ENCODE measurements at places on chromosomes 12 and 14.
A peak's percentile ranks its signal among the peaks of the same experiment; 100 is the strongest.

DNA sequence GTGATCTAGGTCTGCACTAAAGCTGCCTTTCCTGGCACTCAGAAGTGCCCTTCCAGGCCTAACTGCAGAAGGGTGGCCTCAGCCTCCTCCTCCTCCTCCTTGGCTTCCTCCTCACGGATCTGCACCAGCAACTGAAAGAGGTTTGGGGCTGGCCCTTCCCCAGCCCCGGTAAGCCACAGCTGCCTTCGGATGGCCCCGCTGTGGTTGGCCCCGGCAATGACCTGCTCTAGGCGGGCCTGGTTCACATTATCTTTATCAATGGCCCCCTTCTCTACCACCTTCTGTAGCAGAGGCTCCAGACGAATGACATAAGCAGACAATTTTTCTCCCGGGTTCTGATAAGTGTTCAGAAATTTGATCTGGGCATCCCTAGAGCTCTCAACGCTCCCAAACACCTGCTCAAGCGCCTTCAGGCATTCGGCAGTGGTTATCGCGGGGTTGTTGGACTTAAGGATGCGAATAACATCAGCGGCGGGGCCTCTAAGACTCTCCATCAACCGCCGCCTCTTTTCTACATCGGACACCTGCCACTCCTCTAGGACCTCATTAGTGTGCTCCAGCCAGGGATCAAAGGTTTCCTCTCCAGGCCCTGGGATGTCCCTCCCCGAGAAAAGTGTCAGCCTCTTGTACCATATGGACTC is 1.5 kb downstream of the PNMA1 start:
- DNase-seq: no peak

GRCh38 chr12:86774841-86775388 is 518.7 kb upstream of the MGAT4C start:
- DNase-seq: no peak

DNA sequence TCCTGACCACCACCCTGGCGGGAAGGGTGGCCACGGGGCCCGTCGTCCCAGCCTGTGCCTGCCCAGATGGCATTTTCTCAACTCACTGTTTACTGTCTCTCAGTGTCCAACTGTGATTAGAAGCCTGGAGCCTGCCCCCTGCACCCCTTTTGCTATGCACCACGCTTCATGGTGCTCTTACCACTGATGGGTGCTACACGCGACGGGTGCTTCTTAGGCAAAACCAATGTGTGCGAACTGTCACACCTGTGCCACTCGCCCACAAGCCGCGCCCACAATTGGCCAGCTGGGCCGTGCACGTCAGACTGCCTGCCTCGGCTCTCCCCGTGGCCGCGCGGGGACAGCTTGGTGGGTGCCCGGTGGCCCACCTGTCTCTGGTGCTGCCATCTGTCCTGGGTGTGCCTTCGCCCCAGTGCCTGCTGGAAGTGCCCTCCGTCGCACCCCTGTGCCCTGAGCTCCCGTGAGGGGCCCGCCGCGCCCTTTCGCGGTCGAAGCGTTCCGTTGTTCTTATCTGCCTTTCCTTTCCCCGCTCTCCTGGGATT is 15.1 kb upstream of the AMN start:
- DNase-seq: no peak

DNA sequence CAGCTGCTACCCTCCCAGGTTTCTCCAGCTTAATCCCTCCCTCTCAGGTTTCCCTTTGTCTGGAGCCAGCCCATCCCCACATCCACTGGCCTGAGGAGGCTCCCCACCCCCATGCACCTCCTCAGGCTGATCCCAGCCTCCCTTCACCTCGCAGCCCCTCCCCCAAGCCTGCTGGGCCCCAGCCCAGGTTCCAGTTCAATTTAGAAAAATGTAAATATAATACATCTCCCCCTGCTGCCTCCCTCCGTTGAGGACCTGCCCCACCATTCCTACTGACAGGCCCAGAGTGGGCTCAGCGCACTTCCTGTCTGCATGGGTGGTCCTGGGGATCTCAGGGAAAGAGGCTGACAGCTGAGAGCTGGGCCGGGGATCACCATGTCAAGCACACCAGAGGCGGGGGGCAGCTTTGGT is 155.8 kb downstream of the NTF3 start:
- no peak for DNase-seq

- no peak for DNase-seq
Measured at GRCh38 chr12:6676962-6677361, 12.2 kb downstream of the ZNF384 start.

DNA sequence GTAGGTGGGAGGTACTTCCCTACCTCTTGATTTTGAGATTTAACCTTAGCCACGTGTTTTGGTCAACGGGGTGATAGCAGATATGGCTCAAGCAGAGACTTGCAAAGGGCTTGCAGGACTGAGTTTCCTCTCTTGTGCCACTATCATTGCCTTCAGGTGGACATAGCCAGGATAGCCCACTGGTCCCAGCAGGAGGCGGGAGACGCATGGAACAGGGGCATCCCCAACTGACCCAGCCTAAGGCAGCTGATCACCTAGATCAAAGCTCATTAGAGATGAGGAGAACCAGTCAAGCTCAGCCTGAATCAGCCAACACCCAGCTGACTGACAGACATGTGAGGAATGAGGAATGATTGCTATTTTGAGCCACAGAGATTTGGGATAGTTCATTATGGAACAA is 49.6 kb downstream of the CALM1 start:
- no peak for DNase-seq

DNA sequence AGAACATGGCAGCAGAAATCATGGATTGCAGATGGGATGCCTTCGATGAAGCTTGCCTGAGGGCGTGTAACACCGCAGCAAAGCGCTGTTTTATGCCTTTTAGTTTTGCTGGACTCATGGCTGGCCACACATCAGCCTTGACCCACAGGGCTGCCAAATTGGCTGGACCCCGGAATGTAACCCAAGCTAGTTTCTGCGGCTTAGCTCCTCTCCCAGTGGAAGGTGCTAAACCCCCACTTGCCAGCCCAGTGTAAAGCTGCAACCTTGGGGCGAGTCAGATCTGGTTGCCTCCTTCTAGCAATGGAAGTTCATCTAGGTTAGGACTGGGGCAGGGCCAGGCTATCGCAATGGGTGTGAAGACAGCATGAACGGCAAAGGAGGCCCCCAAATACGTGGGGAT is 38.3 kb downstream of the MEG3 start:
- no peak for DNase-seq

DNA sequence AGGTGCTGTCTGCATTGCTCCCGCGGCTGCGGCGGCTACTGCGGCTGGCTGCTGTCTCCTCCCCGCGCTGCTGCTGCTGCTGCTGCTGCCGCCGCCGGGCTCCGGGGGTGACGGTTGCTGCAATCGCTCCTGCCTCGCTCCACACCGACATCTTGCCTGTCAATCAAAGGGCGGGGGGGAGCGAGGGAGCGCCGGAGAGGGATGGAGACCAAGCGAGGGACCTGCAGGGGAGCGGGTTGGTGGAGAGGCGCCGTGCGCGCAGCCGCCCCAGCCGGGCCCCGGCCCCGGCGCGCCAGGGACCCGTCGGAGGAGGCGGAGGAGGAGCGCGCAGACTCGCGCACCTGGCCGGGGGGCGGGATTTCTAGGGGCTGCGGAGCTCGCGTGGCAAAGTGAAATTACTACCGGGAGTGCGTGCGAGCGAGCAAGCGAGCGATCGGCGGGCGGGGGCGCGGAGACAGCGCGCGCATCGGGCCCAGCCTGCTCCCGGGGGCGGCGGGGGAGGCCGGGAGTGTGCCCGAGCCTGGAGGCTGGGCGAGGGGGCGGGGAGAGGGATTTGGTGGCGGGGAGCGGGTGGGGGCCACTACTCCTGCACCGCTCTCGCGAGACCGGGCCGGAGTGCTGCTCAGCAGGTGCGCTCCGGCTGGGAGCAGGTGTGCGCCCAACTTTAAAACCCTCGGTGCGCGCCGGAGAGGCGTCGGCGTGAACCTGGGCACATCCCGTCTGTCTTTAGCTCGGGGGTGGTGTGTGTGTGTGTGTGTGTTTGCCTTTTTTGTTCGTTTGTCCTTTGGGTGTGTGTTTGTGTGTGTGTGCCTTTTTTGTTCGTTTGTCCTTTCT is at the start of gene KSR2:
TSS of gene KSR2 (minus strand) at position 165 of the 834 bp plus-strand sequence. CDS start 735 bp downstream, outside the sequence.
- peak; percentile 29 for DNase-seq

All from GM18507 (cell line).